Foreskin fibroblast (primary cell): ENCODE measurements at places on chromosomes 6 and 20.

DNA sequence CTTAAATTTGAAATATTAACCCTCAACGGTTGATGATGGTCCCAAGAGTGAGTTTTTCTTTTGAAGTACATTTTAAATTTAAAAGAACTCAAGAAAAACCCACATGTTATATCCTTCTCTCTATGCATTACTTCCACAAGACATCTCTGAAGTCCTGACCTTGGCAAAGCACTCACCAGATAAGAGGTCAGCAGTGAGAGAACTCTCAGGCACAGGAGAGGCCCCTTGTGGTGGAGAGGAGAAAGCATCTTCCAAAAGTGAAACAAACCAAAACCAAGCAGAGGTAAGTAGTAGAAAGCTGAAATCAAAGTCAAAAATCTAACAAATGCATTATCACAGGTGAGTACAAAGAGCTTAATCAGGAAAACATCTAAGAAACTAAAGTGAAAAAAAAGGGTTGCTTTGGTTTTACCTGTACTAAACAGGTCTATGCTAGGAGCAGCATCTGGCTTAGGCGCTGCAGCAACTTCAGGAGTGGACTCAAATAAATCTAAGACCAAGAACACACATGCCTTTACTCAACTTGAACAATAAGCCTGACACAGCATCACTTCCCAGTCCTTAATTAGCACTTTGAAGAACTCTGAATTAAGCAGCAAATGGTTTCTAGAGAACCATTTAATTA is 80.5 kb downstream of the PRSS35 start:
- peak; percentile 45 for DNase-seq

DNA sequence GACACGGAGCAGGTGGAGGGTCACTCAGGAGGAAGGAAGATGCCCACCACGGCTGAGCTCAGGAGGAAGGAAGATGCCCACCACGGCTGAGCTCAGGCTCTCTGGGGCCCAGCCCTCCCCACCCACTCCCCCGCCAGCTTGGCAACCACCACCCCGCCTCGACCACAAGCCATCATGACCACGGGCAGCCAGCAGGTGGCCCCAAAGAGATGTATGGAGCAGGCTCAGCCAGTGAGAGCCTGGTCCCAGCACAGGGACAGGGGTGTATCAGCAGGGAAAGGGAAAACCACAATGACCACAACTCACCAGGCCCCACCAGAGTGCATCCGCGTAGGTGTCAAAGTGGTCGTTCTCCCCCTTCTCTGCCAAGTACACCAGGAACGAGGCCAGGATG is 30.4 kb downstream of the KCNQ2 start:
- DNase-seq, result no peak

- DNase-seq, result no peak
These were observed 71.1 kb downstream of the PERP start for GRCh38 chr6:138036111-138036510.

DNA sequence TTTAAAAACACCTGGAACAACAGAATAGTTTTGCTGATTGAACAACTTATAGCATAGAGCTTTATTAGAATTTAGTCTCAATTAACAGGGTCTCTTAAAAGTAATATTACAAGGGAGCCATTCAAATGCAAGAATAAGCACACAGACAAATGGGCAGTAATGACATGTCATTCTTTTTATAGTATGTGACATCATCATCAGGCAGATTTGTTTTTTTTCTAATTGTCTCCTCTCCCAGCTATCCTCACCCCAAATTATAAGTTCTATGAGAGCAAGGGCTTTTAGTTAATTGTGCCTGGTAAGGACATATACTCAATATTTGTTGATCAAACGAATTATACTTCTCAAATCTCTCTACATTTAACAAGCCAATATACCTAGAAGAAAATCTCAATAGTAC is 11.0 kb downstream of the PGM3 start:
- no peak for DNase-seq

DNA sequence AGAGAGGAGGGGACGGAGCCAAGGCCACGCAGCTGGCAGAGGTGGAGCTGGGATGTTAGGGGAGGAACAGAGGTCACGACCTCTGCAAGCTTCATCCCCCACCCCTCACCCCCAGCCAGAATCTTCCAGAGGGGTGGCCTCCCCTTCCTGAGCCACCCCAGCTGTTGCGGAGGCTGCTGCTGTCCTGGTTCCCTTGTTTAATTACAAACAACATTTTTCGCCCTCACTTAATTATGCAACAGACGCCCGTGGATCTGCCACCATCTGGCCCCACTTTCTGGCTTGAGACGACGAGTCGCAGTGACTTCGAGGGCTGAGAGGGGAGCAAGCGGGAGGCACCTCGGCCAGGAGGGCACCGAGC is 153.7 kb upstream of the PTPN1 start:
- no peak for DNase-seq

DNA sequence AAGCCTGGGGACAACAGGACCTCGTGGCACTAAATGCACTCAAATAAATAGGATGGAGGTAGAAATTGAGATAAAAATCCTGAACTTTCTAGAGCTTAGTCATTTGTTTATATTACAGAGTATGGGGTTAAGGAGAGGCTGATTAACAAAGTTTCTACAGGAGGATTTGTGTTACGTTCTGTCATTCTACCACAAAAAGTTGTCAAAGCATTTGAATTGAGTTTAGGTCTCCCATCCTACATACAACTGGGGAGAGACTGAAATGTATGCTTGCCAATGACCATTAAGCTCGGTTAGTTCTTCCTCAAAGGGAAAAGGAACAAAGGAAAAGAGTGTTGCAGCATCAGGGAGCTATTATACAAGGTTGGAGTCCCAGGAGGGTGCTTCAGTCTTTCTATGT is 597.9 kb downstream of the COL12A1 start:
- peak; percentile 40 for DNase-seq

DNA sequence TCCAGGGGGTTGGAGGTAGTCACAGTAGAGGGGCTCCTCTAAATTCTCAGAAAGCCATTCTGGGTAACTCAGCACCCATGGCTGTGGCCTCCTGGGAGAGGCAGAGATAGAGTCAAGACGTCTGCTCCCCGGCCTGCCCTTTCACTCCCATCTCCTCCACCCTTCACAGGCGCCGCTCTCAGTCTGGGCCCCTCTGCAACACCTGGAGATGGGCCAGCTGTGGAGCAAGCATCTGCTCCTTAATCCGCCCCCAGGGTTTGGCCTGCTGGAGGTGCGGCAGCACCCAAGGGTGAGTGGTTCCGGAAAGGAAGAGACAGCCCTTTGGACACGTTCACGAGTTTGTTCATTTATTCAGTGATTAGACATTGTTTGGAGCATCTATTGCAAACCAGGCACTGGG is 271.3 kb downstream of the BMP7 start:
- no peak for DNase-seq
